A549 treated with DMSO at 1 μM for 4 hours (cell line): ENCODE measurements at places on chromosomes 16 and 17. TPM values are rescaled to one million over a fixed set of nuclear protein-coding genes. Genes with fewer than 3 reads are reported as not detected.

The CNTNAP4 gene
- not detected in 5 replicates for total RNA-seq

The BCL6B gene
- 0.09 TPM in 1 of 5 replicates, not detected in the others for total RNA-seq

The TPSD1 gene
- total RNA-seq: not detected in 5 replicates

The GID4 gene
- total RNA-seq: 10.8 to 13.7 TPM (median 13.6 TPM) in 5 replicates

The PIMREG gene
- total RNA-seq: 44.2 to 51.9 TPM (median 45.7 TPM) in 5 replicates

The ACAP1 gene
- 3.9 to 7.6 TPM (median 4.2 TPM) in 5 replicates for total RNA-seq

The FOXO3B gene
- 4.1 to 5.7 TPM (median 4.4 TPM) in 5 replicates for total RNA-seq

The TP53TG3 gene
- 0.17 to 1.1 TPM (median 0.42 TPM) in 4 of 5 replicates, not detected in the other for total RNA-seq

The SKAP1 gene
- 0.08 to 0.14 TPM in 2 of 5 replicates, not detected in the others for total RNA-seq

The AGRP gene
- not detected in 5 replicates for total RNA-seq

The ACSM3 gene
- 3.5 to 4.6 TPM (median 4.5 TPM) in 5 replicates for total RNA-seq

The EVPLL gene
- not detected in 5 replicates for total RNA-seq

The CHST6 gene
- total RNA-seq: 0.07 to 0.16 TPM (median 0.12 TPM) in 5 replicates

The GUCY2D gene
- total RNA-seq: not detected in 5 replicates

The TOM1L1 gene
- 35.2 to 43.3 TPM (median 39.4 TPM) in 5 replicates for total RNA-seq

The SOST gene
- not detected in 5 replicates for total RNA-seq

The METTL23 gene
- 56.3 to 67.2 TPM (median 60.6 TPM) in 5 replicates for total RNA-seq

The JPT1 gene
- total RNA-seq: 789 to 884 TPM (median 813 TPM) in 5 replicates

The AATK gene
- 0.42 to 0.61 TPM (median 0.49 TPM) in 5 replicates for total RNA-seq

The CETP gene
- total RNA-seq: not detected in 5 replicates

The ZNF597 gene
- total RNA-seq: 1.0 to 1.2 TPM (median 1.1 TPM) in 5 replicates

The ITGAD gene
- not detected in 5 replicates for total RNA-seq
